Activated CD4-positive, alpha-beta T cell treated with anti-CD3 and anti-CD28 coated beads for 36 hours (primary cell): ENCODE measurements at places on chromosomes 2 and 18. TPM values are rescaled to one million over a fixed set of nuclear protein-coding genes. Genes with fewer than 3 reads are reported as not detected.

Gene METAP1D
- 5.3 TPM for total RNA-seq

- no peaks in the 10 kb centered on the region for H3K36me3 ChIP-seq
- H3K4me3 ChIP-seq, result no peak overlapping the region
- H3K27me3 ChIP-seq, result peaks cover 2% of the 10 kb centered on the region
- H3K4me1 ChIP-seq, result no peaks in the 10 kb centered on the region
- no peak overlapping the region for H3K27ac ChIP-seq
These were observed 55.8 kb downstream of the KCNE4 start for GRCh38 chr2:223107825-223108224.

GRCh38 chr2:179429060-179429471 is 164.4 kb upstream of the SESTD1 start:
- H3K36me3 ChIP-seq, result no peaks in the 10 kb centered on the region
- DNase-seq, result no peak
- H3K4me3 ChIP-seq, result no peak overlapping the region
- no peak overlapping the region for H3K27ac ChIP-seq
- no peaks in the 10 kb centered on the region for H3K4me1 ChIP-seq

GRCh38 chr2:232053777-232054176 is 92.3 kb downstream of the DIS3L2 start:
- no peak for DNase-seq
- no peaks in the 10 kb centered on the region for H3K27me3 ChIP-seq
- peaks cover 20% of the 10 kb centered on the region for H3K36me3 ChIP-seq
- H3K4me1 ChIP-seq, result peaks cover 21% of the 10 kb centered on the region
- H3K27ac ChIP-seq, result no peak overlapping the region

Gene DSG4
- total RNA-seq, result not detected

DNA sequence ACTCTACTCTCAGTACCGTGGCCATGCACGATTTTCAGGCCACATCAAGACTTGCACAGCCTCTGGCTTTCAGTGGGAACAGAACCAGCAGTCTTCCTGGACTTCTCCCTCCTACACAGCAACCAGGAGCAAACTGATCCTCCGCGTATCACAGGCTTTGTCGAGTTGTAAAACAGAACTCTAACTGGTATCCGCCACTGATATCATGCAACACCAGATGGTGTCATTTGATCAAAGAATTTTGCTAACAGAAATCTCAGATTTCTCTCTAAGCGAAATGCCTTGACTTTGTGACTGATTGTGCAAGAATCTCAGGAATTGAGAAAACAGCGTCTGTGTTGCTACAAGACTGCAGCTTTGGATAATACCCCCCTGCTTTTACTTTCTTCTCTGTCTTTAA is 85.7 kb downstream of the COPS8 start:
- H3K4me1 ChIP-seq, result no peaks in the 10 kb centered on the region
- no peak for DNase-seq
- no peak overlapping the region for H3K27ac ChIP-seq

- no peak for DNase-seq
- H3K4me1 ChIP-seq, result no peaks in the 10 kb centered on the region
- H3K27ac ChIP-seq, result no peak overlapping the region
- peaks cover 12% of the 10 kb centered on the region for H3K36me3 ChIP-seq
These were observed 28.3 kb downstream of the TWSG1 start for GRCh38 chr18:9362869-9363268.

Gene CTAGE1
- total RNA-seq, result not detected

GRCh38 chr2:237207646-237208045 is 122.0 kb downstream of the COPS8 start:
- no peak overlapping the region for H3K4me3 ChIP-seq
- DNase-seq, result no peak
- no peaks in the 10 kb centered on the region for H3K4me1 ChIP-seq
- H3K27ac ChIP-seq, result no peak overlapping the region
- H3K36me3 ChIP-seq, result no peaks in the 10 kb centered on the region

Gene VRK2
- total RNA-seq, result 28.4 TPM

GRCh38 chr2:190819840-190820301 is 60.8 kb upstream of the GLS start:
- peaks cover 1% of the 10 kb centered on the region for H3K36me3 ChIP-seq
- no peak overlapping the region for H3K27ac ChIP-seq
- H3K4me1 ChIP-seq, result no peaks in the 10 kb centered on the region
- H3K4me3 ChIP-seq, result no peak overlapping the region
- DNase-seq, result no peak

Gene REG3G
- total RNA-seq, result not detected

DNA sequence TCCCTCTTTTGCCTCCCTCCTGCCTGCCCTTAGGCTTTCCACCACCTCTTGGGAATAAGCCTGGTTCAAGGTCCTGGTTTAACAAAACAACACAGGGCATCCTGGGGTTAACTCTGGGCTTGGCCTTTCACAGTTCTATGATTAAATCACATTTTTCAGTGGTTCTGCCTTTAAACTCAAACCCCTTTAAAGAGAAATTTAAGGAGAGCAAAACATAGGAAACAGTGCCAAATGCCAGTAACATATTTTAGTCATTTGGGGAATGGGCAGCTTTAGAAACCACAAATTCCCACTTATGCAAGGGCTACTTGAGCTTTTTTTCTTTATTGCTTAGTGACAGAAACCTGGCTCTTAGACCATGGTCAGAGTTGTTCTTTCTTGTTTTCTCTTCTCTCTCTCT is 112.2 kb upstream of the FZD5 start:
- H3K4me1 ChIP-seq, result peaks cover 3% of the 10 kb centered on the region
- DNase-seq, result no peak
- no peak overlapping the region for H3K27ac ChIP-seq

DNA sequence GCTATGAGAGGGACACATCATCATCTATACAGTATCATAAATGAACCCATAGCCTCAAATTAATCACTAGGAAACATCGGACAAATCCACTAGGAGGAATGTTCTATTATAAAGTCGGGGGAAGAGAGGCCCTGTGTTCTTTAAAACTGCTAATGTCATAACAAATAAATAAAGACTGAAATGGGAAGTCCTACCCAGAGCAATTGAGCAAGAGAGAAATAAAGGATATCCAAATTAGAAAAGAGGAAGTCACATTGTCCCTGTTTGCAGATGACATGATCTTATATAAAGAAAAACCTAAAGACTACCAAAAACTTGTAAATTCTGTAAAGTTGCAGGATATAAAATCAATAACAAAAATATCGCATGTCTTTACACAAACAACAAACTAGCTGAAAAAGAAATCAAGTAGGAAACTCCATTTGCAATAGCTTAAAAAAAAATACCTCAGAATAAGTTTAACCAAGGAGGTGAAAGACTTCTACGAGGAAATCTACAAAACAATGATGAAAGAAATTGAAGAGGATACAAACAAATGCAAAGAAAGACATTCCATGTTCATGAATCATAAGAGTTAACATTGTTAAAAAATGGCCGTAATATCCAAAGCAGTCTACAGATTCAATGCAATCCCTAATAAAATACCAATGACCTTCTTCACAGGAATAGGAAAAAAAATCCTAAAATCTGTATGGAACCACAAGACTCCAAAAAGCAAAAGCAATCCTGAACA is 30.6 kb downstream of the RTN4 start:
- DNase-seq, result no peak
- no peaks in the 10 kb centered on the region for H3K27me3 ChIP-seq
- H3K4me1 ChIP-seq, result peaks cover 9% of the 10 kb centered on the region
- H3K36me3 ChIP-seq, result peaks cover 20% of the 10 kb centered on the region

Gene MSH2
- 65.2 TPM for total RNA-seq

- H3K27ac ChIP-seq, result no peak overlapping the region
- peaks cover 10% of the 10 kb centered on the region for H3K27me3 ChIP-seq
- no peak overlapping the region for H3K4me3 ChIP-seq
- no peak for DNase-seq
These were observed 156.8 kb upstream of the UNC80 start for GRCh38 chr2:209614690-209615369.

GRCh38 chr2:36235882-36236281 is 119.7 kb upstream of the CRIM1 start:
- no peak overlapping the region for H3K4me3 ChIP-seq
- H3K4me1 ChIP-seq, result peaks cover 22% of the 10 kb centered on the region
- H3K27me3 ChIP-seq, result peaks cover 18% of the 10 kb centered on the region
- H3K36me3 ChIP-seq, result peaks cover 5% of the 10 kb centered on the region
- no peak overlapping the region for H3K27ac ChIP-seq
- no peak for DNase-seq

DNA sequence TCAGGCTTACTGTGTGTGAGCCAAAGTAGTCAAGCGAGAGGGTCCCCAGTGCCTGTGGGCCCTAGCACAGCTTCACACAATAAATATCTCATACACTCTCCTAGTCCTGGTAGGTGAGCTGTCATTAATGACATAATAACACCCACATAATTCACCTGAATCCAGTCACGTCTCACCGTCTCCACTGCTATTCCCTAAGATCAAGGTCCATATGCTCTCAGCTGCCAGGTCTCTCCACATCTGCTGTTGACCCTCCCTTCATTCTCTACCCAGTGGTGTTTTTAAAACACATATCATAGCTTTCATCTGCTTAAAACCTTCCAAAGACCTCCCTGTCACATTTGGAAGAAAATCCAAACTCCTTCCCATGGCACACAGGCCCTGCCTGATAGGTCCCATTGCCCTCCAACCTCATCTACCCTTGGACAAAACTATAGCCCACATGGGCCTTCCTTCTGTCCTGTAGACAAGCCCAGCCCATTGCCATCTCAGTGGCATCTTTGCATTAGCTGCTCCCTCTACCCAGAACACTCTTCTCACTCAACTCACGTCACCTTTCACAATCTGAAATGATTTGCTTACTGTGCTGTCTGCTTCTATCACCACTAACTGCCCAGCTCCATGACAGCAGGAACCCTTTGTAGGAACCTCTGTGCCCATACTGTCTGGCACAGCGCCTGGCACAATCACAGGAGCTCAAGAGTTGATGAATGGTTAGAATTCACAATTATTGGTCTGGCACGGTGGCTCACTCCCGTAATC is 7.5 kb downstream of the KCNG3 start:
- no peaks in the 10 kb centered on the region for H3K36me3 ChIP-seq
- H3K27me3 ChIP-seq, result no peaks in the 10 kb centered on the region
- H3K4me1 ChIP-seq, result no peaks in the 10 kb centered on the region
- no peak overlapping the region for H3K27ac ChIP-seq

GRCh38 chr18:48724939-48725338 is 186.1 kb downstream of the CTIF start:
- no peaks in the 10 kb centered on the region for H3K4me1 ChIP-seq
- no peak overlapping the region for H3K4me3 ChIP-seq
- H3K27ac ChIP-seq, result no peak overlapping the region
- no peak for DNase-seq
- no peaks in the 10 kb centered on the region for H3K27me3 ChIP-seq
- no peaks in the 10 kb centered on the region for H3K36me3 ChIP-seq

Gene ITPRIPL1
- 28.4 TPM for total RNA-seq
